Fibroblast of lung (primary cell): ENCODE measurements at places on chromosomes 4 and X. TPM values are rescaled to one million over a fixed set of nuclear protein-coding genes. Genes with fewer than 3 reads are reported as not detected.

The TRPC5OS gene
- total RNA-seq = not detected in 2 replicates

The KIAA1210 gene
- not detected in 2 replicates for total RNA-seq

The ALAS2 gene
- total RNA-seq = not detected in 2 replicates

The HPGDS gene
- not detected in 2 replicates for total RNA-seq

The MRPS18C gene
- total RNA-seq = 20.0 and 22.0 TPM in 2 replicates

The HS6ST2 gene
- 0.17 and 0.26 TPM in 2 replicates for total RNA-seq

The FAM184B gene
- under 0.01 TPM in 1 of 2 replicates, not detected in the other for total RNA-seq

The TAF7L gene
- 0.33 and 0.51 TPM in 2 replicates for total RNA-seq

The FAM241A gene
- total RNA-seq = 0.51 and 1.2 TPM in 2 replicates

The AWAT2 gene
- not detected in 2 replicates for total RNA-seq

The UBA1 gene
- total RNA-seq = 75.2 and 135 TPM in 2 replicates

The YY2 gene
- 1.0 and 2.8 TPM in 2 replicates for total RNA-seq

The RHOXF2 gene
- not detected in 2 replicates for total RNA-seq

The F9 gene
- not detected in 2 replicates for total RNA-seq

The MAGEA3 gene
- total RNA-seq = not detected in 2 replicates

The SLC9B2 gene
- 16.9 and 17.5 TPM in 2 replicates for total RNA-seq

The ASB9 gene
- 1.2 TPM in 1 of 2 replicates, not detected in the other for total RNA-seq

The KLHL2 gene
- total RNA-seq = 23.1 and 26.1 TPM in 2 replicates

The MTCP1 gene
- total RNA-seq = 14.6 and 16.0 TPM in 2 replicates

The XG gene
- 1.3 and 4.1 TPM in 2 replicates for total RNA-seq

The ZAR1 gene
- total RNA-seq = not detected in 2 replicates

The NLGN3 gene
- total RNA-seq = 0.51 and 0.83 TPM in 2 replicates

The PAGE2B gene
- total RNA-seq = not detected in 2 replicates

The PRSS12 gene
- total RNA-seq = 27.5 and 59.9 TPM in 2 replicates

The KLHL13 gene
- total RNA-seq = 8.2 and 22.5 TPM in 2 replicates

The CYBB gene
- total RNA-seq = under 0.01 TPM in 2 replicates

The CXorf49 gene
- total RNA-seq = not detected in 2 replicates

The ACSL1 gene
- 24.4 and 30.1 TPM in 2 replicates for total RNA-seq

The USP38 gene
- total RNA-seq = 13.1 and 15.7 TPM in 2 replicates

The PRDM5 gene
- 19.0 TPM in 2 replicates for total RNA-seq

The ARR3 gene
- total RNA-seq = not detected in 2 replicates

The CWH43 gene
- total RNA-seq = not detected in 2 replicates

The EOLA2 gene
- 15.9 and 17.2 TPM in 2 replicates for total RNA-seq

The USP17L11 gene
- total RNA-seq = not detected in 2 replicates

The POU4F2 gene
- total RNA-seq = not detected in 2 replicates

The SLC26A1 gene
- 0.26 and 0.33 TPM in 2 replicates for total RNA-seq

The NEUROG2 gene
- not detected in 2 replicates for total RNA-seq
